AG04449 (cell line): ENCODE measurements at places on chromosomes 7 and 10.

- DNase-seq, result no peak
Observed at GRCh38 chr7:24229481-24230226, 54.3 kb upstream of the NPY start.

- no peak for DNase-seq
Observed at GRCh38 chr10:125199270-125199669, 38.9 kb upstream of the CTBP2 start.

- DNase-seq, result no peak
Observed at GRCh38 chr10:63528084-63528744, 7.0 kb downstream of the REEP3 start.

GRCh38 chr7:151697942-151698341, 178.2 kb upstream of the RHEB start:
- no peak for DNase-seq

GRCh38 chr7:40506158-40506557, 371.4 kb downstream of the SUGCT start:
- DNase-seq, result no peak

- no peak for DNase-seq
Observed at GRCh38 chr7:129557686-129558481, 53.6 kb upstream of the NRF1 start.

- no peak for DNase-seq
Observed at GRCh38 chr7:150830937-150831336, 21.4 kb upstream of the AOC1 start.

GRCh38 chr10:117442521-117442920, 67.3 kb upstream of the PDZD8 start:
- DNase-seq, result no peak

DNA sequence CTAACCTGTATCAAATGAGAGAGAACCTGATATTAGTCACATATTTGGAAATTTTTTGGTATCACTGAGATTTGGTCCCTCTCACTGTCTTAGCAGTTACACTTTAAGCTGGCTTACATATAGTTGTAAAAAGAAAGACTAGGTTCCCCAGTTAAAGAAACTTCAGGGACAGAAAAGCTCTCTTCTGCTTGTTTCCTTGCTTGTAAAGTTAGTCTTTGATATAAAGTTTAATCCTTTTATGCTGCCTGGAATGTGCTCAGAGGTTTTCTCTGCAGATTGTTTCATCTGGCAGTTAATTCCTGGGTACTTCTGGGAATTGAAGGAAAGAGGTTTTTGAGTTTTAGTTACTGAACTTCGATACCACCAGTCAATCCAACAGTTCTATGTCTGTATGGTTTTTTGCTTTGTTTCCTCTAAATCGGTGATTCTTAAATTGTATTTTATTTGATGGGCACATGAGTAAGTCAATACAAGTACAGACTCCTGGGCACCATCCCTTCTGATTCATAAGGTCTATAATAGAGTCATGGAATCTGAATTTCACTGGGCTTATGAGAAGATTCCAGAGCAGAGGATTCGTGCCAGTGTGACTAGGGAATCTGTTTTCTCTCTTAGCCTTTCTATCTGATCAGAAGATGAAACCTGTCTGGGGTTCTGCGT, 1080.9 kb upstream of the C7orf33 start:
- DNase-seq, result no peak

- no peak for DNase-seq
Observed at GRCh38 chr10:33229252-33229948, 105.1 kb downstream of the NRP1 start.

GRCh38 chr10:70791386-70792039, 6.3 kb upstream of the TBATA start:
- DNase-seq, result no peak

DNA sequence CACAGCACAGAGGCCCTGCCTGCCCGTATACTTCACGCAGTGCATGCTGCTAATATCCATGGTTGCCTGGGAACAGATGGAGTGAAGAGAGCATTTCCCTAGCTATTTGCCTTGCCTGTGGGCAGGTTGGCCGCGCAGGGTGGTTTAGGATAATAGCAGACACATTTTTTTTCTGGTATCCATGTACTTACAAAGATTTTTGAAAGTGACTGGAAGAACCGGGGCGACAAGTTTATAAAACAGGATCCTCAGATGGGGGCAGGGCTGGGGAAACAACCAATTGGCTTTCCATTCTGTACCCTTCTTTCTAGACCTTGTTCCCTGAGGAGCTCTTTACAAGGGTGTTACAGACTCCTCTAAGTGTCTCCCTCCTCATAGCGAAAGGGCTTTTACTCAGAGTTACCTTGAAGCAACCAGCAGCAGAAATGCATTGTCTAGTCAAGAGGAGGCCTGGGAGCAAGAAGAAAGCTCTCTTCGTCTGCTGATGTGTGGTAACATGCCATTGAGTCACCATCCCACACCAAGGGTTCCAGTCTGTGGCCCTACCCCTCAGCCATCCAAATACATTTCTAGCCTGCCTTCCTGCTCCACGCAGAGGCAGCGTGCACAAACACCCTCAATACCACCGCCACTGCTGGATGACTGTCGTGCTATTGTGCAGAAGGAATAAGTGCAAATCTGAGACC, 31.5 kb downstream of the MTURN start:
- DNase-seq, result no peak

DNA sequence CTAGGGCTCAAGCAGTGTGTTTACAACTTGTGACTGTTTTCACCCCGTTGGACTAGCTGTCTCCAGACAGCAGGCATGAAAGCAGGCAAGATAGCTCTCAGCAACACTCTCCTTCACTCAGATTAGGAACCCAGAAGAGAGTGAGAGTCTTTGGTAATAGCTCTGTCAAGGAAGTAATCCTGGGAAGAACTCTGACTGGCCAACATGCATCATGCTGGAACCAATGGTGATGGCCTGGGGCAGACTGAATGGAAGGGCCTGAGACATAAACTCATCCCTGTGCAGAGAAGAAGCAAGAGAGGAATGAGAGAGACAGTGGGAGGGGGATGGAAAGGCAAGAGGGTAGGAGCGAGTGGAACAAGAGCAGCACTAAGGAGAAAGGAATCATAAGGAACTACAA, 48.9 kb downstream of the AKR1D1 start:
- DNase-seq, result no peak

GRCh38 chr10:35379226-35380137, 43.2 kb downstream of the CCNY start:
- DNase-seq, result no peak

DNA sequence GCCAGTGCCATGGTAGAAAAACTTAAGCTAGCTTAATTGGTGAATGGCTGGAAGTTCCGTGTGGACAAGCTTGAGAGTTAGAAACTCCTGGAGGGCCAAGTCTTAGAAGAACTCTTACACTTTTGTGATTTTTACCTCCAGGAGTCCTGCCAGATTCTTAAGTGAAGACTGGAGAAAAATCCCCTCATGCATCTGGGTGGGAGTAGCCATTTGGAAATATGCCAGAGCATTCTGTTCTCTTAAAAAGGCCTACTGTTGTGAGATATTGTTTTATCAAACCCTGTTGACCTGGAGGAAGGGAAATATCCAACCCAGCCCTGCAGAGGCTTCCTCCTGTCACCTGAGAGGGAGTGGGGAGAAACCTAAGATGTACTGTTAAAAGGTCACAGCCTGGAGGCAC, 17.6 kb upstream of the MCM10 start:
- DNase-seq, result no peak

DNA sequence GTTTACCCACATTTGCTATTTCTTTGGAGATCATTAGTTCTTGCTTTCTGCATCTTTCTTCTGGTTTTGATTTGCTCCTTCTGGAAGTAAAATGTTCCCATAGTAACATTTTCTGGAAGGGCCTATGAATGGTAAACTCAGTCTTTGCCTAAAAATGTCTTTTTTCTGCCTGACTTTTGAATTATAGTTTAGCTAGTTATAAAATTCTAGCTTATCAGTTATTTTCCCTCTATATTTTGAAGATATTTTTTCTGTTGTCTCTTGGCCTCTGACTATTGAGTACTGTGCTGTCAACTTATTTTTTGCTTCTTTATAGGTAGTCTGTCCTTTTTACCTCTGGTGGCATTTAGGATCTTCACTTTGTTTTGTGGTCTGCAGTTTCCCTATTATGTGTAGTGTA, 21.6 kb upstream of the MTURN start:
- no peak for DNase-seq

GRCh38 chr7:50400114-50400513, 50.0 kb downstream of the FIGNL1 start:
- DNase-seq, result no peak
